ENCODE measurements at places on chromosomes 13 and 19. TPM values are rescaled to one million over a fixed set of nuclear protein-coding genes. Genes with fewer than 3 reads are reported as not detected.

The LMTK3 gene
- total RNA-seq, result 0.88 TPM

GRCh38 chr13:47337781-47338507 lies 441.1 kb upstream of the HTR2A start:
- DNase-seq, result peak; percentile 29

DNA sequence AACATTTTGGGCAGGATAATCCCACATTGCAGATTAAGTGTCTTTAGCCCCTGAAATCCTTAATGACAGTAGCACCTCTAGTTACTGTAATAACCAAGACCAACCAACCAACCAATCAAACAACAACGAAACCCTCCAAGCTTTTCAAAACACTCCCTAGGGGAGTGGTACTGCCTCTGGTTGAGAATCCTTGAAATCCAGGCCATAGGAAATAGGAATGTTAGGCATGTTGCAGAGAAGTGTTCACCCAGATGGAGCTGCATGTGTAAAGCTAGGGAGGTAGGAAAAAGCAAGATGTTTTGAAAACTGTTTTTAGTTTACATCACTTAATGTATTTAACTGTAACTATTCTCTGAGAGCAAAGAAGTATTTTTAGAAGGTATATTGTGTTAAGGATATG lies 4.5 kb downstream of the LACC1 start:
- no peak for DNase-seq

The EFNB2 gene
- 10.8 TPM for total RNA-seq

GRCh38 chr19:38247126-38247525 lies 9.0 kb downstream of the PPP1R14A start:
- DNase-seq, result no peak

DNA sequence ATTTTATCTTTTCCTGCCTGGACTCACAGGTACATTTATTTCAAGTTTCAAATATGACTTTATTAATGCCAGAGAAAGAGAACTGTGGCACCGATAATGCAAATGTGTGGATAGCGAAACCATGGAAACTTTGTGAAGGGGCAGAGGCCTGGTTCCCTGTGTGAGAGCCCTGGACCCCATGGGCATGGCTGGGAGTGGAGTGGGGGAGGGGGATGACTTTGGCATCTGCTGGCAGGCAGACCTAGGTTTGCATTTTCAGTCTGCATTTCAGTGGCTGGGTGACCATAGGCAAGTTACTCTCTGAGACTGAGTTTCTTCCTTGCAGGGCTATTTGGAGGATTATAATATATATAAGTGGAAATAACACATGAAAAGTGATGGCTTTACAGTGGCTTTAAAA lies 163.8 kb upstream of the TMTC4 start:
- no peak for DNase-seq
